ENCODE measurements at places on chromosomes 13 and 19.

- DNase-seq: no peak
These were observed 11.5 kb downstream of the CCDC124 start for GRCh38 chr19:17944301-17944700.

- peak; percentile 62 for DNase-seq
These were observed 13.8 kb upstream of the EHD2 start for GRCh38 chr19:47699360-47699917.

DNA sequence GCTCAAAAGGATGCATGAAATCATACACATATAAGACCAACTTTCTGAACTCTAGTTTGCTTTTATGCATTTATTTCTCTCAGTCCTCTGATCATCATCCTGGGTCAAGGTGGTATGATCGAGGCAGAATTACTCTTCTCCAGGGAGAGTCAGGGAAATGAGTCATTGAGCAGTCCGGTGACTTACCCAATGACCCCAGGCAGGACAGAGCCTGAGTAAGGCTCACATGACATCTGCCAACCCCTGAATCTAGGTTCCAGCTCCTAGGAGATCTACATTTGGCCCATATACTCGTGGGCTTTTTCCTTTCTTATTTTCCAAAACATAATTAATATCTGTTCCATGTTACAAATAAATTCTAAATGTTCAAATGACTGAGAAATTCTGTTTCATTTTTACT lies 502.3 kb downstream of the FOXO1 start:
- no peak for DNase-seq

GRCh38 chr19:46283771-46284170 lies 13.1 kb upstream of the HIF3A start:
- no peak for DNase-seq

DNA sequence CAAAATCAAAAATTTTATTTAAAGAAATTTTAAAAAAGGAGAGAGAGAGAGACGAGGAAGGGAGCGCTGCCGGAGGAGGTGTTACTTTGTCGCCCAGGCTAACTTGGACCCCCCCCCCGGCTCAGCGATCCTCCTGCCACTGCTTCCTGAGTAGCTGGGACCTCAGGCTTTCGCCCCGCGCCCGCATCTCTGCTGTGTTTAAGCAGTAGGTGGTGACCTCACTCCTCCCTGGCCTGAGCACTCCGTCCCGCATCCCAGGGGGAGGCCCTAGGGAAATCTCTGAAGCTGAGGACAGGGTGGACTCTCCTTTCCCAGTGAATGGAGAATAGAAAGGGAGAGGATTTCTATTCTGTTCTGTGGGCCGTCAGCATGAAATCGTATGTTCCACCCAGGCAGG lies 485 bp upstream of the ZNF845 start:
- peak; percentile 69 for DNase-seq

DNA sequence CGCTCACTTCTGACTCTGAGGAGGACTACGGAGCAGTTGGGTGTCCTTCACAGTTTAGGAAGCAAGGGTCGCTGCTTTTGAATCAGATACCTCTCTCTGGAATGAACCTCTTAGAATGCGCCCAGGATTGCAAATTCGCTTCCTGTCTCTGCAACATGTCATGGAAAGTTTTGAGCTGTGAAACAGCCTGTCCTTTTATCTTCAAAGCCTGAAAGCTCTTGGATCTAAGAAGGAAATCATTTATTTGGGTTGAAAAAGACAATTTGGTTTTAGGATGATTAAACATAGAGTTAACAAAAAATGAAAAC lies 134.1 kb downstream of the KATNAL1 start:
- DNase-seq: no peak

GRCh38 chr19:56725829-56726424 lies 54.4 kb upstream of the ZNF835 start:
- DNase-seq: no peak

Measured in SJCRH30 (cell line).